Articular chondrocyte of knee joint (primary cell): ENCODE measurements at places on chromosomes 6 and 20. TPM values are rescaled to one million over a fixed set of nuclear protein-coding genes. Genes with fewer than 3 reads are reported as not detected.

Gene AKAP12
- total RNA-seq = 207 and 366 TPM in 2 replicates

Gene UBE2C
- total RNA-seq = 17.1 and 17.3 TPM in 2 replicates

Gene TRERF1
- 6.7 and 8.5 TPM in 2 replicates for total RNA-seq

Gene TGM3
- 0.39 and 0.43 TPM in 2 replicates for total RNA-seq

Gene FABP7
- total RNA-seq = not detected in 2 replicates

Gene ECI2
- 102 TPM in 2 replicates for total RNA-seq

Gene CHRNA4
- not detected in 2 replicates for total RNA-seq

Gene MDC1
- 6.8 and 8.4 TPM in 2 replicates for total RNA-seq

Gene ABCC10
- 17.5 and 17.6 TPM in 2 replicates for total RNA-seq

Gene CST4
- not detected in 2 replicates for total RNA-seq

Gene CGA
- total RNA-seq = not detected in 2 replicates

Gene TBXT
- total RNA-seq = not detected in 2 replicates

Gene BTNL2
- not detected in 2 replicates for total RNA-seq

Gene UFL1
- 45.0 and 46.9 TPM in 2 replicates for total RNA-seq

Gene PAK5
- not detected in 2 replicates for total RNA-seq

Gene SYCP2L
- total RNA-seq = 0.13 and 0.43 TPM in 2 replicates

Gene SPATS1
- 0.13 TPM in 1 of 2 replicates, not detected in the other for total RNA-seq

Gene PDYN
- total RNA-seq = not detected in 2 replicates

Gene FRS3
- total RNA-seq = 1.6 TPM in 2 replicates

Gene PREP
- total RNA-seq = 27.6 and 29.2 TPM in 2 replicates

Gene RWDD1
- 63.2 and 63.8 TPM in 2 replicates for total RNA-seq

Gene RCAN2
- 2.1 and 3.8 TPM in 2 replicates for total RNA-seq

Gene RBM24
- total RNA-seq = 0.39 and 1.3 TPM in 2 replicates

Gene HLA-DQA1
- not detected in 2 replicates for total RNA-seq

Gene ATP6V1G2
- total RNA-seq = 3.4 and 3.5 TPM in 2 replicates

Gene OR12D3
- total RNA-seq = not detected in 2 replicates
